ENCODE measurements at places on chromosomes 6 and 20.

- no peak for DNase-seq
These were observed 220.4 kb downstream of the FARS2 start for GRCh38 chr6:5481750-5482149.

DNA sequence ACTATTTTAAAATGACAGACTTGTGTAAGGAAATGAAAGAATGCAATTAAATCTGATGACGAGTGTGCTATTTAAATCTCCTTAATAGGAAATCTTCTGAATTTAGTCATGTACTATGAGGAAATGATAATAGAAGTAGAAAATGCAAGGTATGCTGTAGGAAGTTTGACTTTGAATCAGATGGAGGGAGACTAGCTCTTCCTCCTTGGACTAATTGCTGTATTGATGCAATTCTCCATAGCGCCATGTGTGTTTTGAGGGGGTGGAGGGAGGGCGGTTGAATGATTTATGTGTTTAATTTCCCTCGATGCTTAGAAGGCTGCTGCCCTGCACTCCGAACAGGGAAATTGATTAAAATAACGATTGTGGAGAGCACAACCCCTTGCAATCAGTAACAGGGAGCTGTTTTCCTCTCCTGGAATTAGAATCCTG, 214.4 kb upstream of the PRND start:
- no peak for DNase-seq

DNA sequence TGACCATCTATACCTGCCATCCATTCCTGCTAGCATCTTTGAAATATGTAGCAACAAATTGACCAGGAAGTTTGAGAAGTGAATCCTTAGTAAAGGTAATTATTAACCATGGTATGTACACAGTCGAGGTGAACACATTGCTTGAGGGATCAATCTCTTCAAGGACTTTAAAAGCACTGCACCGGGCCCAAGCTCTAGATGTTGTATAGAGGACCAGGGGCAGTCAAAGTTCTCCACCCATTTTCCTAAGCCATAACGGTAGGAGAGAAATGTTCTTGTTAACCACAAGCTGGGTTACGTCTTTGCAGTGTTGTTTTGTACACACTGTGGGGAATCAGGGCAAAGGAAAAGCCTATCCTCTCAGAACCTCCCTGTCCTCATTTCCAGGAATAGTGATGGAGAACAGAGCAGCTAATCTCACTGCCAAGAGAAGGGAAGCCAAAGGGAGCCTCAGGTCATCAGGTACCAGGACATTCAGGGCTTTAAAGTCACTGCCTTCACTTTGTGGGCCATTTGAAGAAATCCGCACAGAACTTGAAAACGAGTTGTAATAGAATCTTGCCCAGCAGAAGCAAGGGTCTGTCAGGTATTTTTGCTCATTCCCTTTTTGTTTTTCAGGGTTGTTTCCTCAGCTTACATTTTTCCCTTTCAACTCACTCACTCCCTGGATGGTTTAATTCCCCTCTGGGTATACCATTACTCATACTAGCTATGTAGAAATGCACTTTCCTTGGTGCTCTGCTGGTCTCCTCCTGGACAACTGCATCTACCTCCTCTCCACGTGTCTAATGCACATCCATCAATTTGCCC, 5.3 kb upstream of the PM20D2 start:
- no peak for DNase-seq

DNA sequence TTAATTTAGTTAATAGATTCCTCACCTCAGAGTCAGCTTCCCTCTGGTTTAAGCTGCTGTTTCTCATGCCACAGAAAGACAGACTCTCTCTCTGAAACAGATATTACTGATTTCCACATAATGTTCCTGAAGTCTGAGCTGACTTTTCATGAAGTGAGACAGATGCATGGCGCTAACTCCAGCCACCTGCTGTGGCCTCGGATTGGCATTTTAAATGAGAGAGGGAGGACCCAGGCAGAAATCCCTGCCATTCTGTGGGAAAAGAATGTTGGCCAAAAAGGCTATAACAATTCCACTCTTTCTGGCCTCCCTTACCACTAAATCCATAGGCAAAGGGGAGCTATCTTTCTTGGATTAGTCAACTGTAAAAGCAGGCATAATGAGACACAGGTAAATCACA, 354.1 kb upstream of the CDH4 start:
- no peak for DNase-seq

DNA sequence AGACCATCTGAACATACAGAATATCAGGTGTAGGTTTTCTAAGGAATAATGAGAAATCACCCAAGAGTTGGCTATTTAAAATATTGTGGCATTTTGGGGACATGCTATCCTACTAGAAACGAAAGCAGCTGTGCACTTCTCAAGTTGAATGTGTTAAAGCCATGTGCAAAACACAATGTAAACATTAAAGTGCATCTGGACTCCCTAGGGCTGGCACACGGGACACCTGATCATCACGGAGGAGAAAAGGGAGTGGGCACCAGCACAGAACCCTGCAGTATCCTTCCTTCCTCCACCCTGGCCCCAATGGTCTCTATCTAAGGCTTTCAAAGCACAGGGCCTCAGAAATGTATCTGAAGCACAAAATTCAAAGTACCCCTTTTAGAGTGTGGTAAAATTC, 94.3 kb downstream of the INSM1 start:
- DNase-seq = no peak

GRCh38 chr6:110320307-110320706, 37.8 kb downstream of the METTL24 start:
- no peak for DNase-seq

DNA sequence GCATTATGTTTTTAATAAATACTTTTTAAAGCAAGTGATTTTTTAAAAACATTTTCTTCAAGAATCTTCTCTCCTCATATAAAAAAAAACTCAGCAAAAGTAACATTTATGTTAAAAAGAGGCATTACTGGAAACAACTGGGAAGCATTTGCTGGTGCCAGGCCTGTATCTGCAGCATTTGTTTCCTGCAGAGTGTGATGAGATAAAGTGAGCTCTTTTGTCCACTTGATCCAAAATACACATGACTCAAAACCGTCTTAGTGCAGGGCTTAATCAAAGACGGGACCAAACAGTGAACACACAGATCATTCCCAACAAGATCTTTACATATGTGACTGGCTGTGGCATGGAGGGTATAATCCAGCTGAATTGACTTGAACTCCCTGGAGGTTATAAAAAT, 28.3 kb upstream of the RIPPLY2 start:
- no peak for DNase-seq

DNA sequence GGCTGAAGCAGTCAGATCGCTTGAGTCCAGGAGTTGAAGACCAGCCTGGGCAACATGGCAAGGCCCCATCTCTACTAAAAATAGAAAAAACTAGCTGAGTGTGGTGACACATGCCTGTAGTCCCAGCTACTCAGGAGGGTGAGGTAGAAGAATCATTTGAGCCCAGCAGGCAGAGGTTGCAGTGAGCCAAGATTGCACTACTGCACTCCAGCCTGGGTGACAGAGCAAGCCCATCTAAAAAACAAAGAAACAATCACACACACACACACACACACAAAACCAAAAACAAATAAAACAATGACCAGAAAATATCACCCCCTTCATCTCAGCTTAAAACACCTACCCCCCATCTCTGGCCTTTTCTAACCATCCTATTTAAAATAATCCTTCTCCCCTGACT, 68.0 kb downstream of the BTBD9 start:
- DNase-seq = peak; percentile 4

DNA sequence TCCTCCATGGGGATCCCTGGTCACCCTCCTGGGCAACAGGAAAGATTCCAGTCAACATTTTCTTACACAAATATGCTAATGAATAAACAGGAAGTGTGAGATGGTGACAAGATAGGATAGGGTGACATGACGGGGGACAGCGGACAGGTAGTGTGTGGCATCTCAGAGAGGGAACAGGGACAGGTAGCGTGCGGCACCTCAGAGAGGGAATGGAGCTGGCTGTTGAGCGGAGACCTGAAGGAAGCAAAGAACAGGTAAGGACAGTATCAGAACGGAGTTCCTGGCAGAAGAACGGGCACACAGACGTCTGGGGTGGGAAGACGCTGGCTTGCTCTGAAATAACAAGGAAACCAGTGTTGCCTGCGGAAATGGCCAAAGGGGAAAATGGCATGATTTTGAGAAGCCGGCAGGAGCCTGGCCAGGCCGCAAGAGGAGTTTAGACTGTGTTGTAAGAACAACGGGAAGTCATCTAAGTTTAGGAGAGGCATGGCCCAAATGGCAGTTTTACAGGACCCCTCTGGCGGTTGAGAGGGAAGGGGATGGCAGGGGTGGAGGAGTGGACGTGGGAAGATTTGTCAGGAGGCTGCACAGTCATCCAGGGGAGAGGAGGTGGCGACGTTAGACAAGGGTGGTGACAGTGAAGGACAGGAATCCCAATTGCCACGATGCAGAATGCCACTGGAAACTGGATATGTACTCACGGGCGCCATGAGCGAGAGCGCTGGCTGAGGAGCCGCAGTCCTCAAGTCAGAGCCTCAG, 111.6 kb downstream of the JPH2 start:
- no peak for DNase-seq

- no peak for DNase-seq
These were observed 260.0 kb downstream of the C6orf118 start for GRCh38 chr6:165049362-165049761.

DNA sequence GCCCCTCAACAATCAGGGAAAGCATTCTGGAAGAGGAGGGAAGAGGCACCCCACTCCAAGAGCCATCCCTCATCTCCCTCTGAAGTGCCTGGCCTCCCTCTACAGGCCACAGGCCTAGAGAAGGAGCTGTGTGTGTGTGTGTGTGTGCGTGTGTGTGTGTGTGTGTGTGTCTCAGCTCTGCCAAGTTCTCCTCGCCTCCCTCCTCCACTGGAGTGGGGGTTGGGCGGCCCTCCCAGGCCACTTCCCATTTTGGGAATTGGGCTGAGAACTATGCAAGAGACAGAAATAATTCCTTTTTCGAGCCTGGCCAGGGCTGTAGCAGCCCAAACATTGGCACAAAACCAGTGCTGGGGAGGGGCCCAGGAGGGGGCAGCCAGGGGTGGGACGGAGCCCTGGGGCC, 35.7 kb downstream of the KCNB1 start:
- DNase-seq = no peak

DNA sequence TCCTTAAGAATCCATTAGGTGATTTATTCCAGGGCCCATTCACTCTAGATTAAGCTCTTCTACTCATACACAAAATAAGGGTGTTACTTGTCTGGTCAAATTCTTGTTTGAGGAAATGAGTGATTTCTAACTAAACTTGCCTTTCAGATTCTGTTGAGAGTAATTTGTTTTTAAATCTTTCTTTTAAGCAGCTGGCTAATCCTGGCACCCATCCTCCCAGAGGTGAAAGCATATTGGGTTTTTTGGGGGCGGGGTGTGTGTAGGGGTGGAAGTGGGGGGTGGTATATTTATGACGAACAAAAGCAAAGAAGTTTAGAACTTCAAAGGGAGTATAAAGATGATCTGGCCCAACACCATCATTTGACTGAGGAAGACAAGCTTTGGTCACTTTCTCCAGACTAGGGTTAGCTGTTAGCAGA, 94.7 kb downstream of the RTN4IP1 start:
- DNase-seq = no peak

All from CD4-positive, alpha-beta T cell treated with Interleukin-12 subunit alpha and Interleukin-12 subunit beta, for 1 hour (primary cell).